ENCODE measurements at places on chromosomes 16 and 17. TPM values are rescaled to one million over a fixed set of nuclear protein-coding genes. Genes with fewer than 3 reads are reported as not detected.

HSD11B2 gene
- 5.2 TPM for total RNA-seq

FOXL1 gene
- total RNA-seq, result not detected

GRCh38 chr16:8675183-8676159 is 1.1 kb downstream of the ABAT start:
- DNase-seq, result peak; percentile 80

GRCh38 chr16:50933262-50933661 is 191.4 kb downstream of the CYLD start:
- DNase-seq, result no peak

- peak; percentile 78 for DNase-seq
Observed at GRCh38 chr17:77409282-77410161, 268.8 kb downstream of the SEC14L1 start.

- DNase-seq, result no peak
Observed at GRCh38 chr16:11024333-11025053, 80.1 kb downstream of the CLEC16A start.

DNA sequence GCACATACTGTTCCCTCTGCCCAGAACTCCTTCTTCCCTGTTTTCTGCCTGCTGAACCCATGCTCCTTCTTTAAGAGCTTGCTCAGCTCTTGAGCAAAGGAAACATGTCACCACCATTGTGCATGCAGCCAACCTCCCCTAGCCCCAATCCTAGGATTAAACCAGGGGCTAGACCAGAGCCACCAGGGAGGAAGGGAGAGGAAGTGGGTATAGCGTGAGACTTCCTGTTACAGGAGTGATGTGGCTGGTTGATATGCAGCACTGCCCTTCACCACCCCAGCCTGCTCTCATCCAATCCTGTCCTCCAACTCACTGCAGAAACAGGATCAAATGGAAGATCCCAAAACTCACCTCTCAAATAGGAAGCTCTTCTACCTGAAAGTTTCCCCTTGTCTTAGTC is 67.1 kb upstream of the CDH5 start:
- no peak for DNase-seq

DNA sequence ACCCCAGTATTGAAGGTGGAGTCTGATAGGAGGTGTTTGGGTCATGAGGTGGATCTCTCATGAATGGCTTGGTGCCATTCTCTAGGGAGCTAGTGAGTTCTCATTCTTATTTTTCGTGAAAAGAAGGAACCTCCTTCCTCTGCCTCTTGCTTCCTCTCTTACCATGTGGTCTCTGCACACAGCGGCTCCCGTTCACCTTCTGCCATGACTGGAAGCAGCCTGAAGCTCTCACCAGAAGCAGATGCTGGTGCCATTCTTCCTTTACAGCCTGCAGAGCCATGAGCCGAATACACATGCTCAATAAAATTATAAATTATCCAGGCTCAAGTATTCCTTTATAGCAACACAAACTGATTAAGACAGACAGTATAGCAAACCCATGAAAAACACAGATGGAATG is 545.1 kb upstream of the C16orf82 start:
- DNase-seq, result no peak

FGF11 gene
- 9.5 TPM for total RNA-seq

DNA sequence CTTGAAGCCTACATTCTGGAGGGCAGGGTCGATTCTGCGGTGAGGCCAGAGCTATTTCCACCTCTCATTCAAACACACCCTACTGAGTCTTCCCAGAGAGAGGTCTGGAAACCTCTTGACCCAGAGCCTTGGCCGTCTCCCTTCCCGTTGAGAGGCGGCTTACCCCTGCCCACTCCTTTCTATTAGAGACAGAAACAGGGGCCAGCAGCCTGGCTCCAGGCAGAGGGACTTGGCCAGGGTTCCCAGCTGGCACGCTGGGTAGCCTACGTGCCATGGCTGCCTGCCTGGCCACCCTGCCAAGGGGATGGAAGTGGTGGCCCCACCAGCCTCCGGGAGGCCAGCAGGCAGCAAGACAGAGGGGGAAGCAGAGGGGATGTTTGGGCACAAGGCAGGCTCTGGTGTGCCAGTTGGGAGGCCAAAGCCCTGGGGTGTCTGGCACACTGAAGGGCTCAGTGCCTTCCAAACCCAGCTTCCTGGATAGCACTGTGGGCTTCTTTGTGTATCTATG is 6.0 kb downstream of the STAC2 start:
- DNase-seq, result no peak

DNA sequence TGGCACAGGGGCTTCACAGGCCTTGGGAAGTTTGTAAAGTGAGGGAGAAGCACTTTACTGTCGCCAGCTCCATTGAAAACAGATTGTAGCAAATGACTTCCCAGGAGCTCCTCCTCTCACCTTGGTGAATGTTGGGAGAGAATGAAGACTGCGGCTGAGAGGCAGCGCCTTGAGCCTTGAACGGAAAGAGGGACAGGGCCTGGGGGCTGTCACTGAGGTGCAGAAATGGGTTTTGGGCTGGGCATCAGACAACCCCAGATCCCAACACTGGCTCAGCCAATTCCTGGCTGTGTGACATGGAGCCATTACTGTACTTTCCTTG is 603 bp upstream of the MRTFB start:
- DNase-seq, result no peak

GRCh38 chr17:29855686-29856085 is 74.3 kb downstream of the SSH2 start:
- DNase-seq, result no peak

HOXB6 gene
- total RNA-seq, result 0.33 TPM

MYH3 gene
- total RNA-seq, result 8.1 TPM

- no peak for DNase-seq
Observed at GRCh38 chr16:66395806-66396555, 29.5 kb downstream of the CDH5 start.

DNA sequence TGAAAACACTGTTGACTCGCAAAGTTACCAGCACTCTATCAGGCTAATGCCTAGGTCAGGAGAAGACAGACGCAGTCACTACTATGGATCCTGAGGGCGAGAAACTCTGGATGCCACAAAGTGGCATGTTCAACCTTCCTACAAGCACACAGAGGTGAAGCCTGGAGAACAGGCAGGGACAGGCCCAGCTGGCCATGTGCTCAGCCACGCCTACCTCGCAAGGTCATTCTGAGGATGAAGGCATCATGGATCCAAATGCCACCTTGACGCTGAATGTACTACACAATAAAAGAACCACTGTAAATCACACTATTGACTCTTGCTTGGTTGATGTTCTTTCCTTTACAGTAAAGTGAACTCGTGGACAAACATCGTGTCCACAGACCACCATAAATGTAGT is 85.8 kb downstream of the ANKRD11 start:
- DNase-seq, result no peak

- no peak for DNase-seq
Observed at GRCh38 chr16:73015612-73016487, 32.1 kb downstream of the ZFHX3 start.

SLC5A11 gene
- total RNA-seq, result not detected

MYH1 gene
- total RNA-seq, result not detected

MPO gene
- not detected for total RNA-seq

DNA sequence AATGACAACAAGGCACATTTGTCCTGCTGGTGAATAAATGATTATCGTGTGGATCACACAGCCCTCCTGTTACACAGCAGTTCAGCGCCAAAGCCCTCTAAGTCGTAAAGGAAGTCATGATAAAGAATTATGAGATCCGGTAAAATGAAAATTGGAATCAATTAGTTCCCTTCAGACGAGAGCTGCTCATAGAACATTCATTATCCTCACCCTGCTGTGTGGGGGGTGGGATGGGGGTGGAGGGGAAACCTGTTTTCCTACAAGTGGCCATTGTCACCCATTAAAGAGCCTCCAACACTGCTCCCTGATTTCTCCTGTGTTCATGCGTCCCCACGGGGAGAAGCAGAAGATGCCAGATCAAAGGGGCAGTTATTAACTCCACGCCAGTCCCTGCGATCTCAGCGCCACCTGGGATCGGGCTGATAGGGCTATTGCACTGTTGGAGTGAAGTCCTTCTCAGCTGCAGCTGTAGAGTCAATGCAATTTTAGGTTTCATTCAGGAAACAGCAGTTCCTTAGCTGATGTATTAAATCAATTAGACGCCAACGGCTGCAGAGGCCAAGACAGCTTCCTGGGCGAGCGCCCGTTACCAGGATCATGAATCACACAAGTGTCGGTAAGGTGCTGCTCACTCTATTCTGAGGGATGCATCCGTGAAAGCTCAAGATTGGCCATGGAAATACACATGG is 19.2 kb upstream of the CACNG4 start:
- no peak for DNase-seq

DNA sequence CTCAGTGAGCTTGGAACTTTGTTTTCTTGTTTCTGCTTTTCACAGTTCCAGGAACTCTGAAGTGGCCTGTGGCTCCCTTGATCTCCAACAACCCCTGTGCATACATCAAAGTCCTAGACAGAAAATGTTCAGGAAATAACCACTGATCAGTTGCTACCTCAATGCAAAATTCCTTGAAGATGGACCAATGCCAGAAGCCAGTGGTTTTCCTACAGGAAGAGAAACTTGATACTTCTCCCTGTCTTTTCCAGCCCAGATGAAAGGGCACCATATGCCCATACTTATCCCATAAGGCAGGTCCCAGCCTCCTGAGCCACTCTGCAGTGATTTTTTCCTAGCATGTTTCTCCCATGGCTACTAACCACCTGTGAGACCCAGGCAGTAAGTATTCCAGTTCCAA is 12.3 kb upstream of the CDRT4 start:
- no peak for DNase-seq

DNA sequence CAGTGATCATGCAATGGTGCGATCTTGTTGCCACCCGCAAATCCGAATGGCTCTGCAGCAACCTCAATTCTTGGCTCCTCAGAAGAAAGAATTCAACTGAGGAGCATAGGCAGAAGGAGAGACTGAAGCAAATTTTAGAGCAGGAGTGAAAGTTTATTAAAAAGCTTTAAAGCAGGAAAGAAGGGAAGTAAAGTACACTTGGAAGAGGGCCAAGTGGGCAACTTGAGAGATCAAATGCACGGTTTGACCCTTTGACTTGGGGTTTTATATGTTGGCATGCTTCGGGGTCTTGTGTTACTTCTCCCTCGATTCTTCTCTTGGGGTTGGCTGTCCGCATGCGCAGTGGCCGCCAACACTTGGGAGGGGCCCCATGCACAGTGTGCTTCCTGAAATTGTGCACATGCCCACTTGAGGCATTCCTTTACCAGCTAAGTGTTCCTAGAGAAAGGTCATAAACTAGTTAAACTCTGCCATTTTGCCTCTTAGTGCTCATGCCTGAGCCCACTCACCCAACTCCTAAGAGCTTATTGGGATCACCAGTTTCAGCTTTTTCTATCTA is 36.7 kb downstream of the ZNRF1 start:
- DNase-seq, result no peak

KRTAP9-2 gene
- not detected for total RNA-seq

DNA sequence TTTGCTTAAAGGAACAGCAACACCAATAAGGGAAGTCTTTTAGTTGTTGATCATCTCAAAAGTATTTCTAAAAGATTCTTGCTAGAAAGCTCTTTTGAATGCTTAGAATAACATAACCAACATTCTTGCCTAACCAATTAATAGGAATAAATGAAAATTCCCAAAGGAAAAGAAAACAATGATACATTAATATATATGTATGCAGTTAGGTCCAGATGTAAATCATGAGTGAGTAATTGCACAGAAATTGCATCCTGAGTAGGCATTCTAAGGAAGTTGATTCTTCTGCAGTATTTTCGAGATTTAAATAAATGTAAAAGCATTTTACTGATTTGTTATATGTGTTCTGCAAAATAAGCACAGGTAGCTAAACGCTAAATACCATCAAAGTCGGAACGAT is 22.1 kb downstream of the COX10 start:
- no peak for DNase-seq

DNA sequence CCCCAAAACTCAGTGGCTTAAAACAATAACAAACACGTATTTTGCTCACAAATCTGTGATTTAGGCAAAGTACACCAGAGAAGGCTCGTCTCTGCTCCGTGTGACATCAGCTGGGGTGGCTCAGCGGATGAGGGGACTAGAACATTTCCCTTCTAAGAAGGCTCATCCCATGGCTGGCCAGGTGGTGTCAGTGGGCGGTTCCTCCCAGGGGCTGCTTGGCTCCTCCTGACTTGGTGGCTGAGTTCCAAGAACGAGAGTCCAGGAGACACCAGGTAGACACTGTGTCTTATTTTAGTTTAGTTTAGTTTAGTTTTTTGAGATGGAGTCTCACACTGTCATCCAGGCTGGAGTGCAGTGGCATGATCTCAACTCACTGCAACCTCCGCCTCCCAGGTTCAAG is 5.6 kb upstream of the CHMP6 start:
- DNase-seq, result no peak

DNA sequence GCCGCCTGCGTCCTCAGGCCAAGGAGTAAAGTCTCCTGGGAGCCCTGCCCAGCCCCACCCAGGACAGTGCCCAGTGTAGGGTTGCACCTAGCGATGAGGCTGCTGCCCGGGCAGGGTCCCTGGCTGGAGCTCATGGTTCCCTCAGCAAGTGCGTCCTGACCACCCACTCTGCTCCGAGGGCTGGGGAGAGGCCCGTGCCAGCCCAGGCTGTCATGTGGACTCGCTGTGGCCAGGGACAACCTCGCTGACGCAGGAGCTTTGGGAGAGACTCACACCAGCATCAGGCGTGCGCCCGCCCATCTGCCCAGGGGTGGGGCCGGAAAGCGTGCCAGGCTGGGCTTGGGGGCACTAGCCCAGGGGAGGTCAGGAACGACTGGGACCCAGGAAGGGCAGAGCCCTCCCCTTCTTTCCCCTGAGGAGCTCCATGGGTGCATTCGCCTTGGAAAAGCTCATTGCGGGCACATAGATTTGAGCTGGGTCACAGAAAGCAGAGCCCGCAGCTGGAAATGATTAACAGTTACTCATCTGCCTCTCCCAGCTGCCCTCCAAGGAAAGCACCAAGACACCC is 19.7 kb downstream of the DPEP1 start:
- no peak for DNase-seq

DNA sequence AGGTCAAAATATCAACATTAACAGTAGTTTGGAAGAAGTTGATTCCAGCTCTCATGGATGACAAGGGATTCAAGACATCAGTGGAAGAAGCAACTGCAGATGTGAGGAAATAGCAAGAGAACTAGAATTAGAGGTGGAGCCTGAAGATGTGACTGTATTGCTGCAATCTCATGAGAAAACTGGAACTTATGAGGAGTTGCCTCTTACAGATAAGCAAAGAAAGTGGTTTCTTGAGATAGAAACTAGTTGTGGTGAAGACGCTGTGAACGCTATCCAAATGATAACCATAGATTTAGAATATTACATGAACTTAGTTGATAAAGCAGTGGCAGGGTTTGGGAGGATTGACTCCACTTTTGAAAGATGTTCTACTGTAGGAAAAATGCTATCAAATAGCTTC is 67.8 kb downstream of the GOSR1 start:
- no peak for DNase-seq

DNA sequence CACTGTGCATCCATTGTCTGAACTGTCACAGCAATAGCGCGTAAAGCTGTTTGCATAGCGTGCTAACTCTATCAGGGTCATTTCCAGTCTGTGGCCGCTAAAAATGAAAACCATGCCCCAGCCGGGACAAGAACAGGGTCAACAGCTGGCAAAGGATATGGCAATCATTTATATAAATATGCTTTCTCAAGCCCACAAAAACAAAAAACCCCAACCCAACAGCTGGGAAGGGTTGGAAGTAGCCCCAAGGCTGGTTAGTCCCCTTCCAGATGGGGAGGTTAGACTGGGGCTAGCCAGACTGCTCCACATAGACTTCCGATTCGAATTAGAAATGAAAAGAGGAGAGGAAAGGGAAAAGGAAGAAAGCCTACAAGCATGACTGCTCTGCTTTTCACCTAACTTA is 203.3 kb upstream of the TBX2 start:
- no peak for DNase-seq

- DNase-seq, result no peak
Observed at GRCh38 chr16:50925758-50926357, 184.0 kb downstream of the CYLD start.
